ENCODE measurements at places on chromosomes 13 and 19.

GRCh38 chr19:40995355-40995754, 4.3 kb downstream of the CYP2B6 start:
- DNase-seq, result no peak

DNA sequence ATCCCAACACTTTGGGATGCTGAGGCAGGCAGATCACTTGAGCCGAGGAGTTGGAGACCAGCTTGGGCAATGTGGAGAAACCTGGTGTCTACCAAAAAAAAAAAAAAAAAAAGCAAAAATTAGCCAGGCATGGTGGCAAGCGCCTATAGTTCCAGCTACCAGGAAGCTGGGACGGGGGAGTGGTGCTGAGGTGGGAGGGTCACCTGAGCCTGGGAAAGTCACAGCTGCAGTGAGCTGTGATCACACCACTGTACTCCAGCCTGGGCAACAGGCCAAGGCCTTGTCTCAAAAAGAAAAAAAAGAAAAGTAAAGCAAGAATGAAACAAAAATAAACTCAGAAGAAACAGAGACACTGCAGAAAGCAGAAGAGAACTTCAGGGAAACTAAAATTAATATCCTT, 31.6 kb downstream of the MTRF1 start:
- peak; percentile 4 for DNase-seq

- DNase-seq, result no peak
These were observed 23.6 kb downstream of the TNFSF11 start for GRCh38 chr13:42597505-42597904.

GRCh38 chr19:38745316-38745715, 1.0 kb upstream of the CAPN12 start:
- no peak for DNase-seq

DNA sequence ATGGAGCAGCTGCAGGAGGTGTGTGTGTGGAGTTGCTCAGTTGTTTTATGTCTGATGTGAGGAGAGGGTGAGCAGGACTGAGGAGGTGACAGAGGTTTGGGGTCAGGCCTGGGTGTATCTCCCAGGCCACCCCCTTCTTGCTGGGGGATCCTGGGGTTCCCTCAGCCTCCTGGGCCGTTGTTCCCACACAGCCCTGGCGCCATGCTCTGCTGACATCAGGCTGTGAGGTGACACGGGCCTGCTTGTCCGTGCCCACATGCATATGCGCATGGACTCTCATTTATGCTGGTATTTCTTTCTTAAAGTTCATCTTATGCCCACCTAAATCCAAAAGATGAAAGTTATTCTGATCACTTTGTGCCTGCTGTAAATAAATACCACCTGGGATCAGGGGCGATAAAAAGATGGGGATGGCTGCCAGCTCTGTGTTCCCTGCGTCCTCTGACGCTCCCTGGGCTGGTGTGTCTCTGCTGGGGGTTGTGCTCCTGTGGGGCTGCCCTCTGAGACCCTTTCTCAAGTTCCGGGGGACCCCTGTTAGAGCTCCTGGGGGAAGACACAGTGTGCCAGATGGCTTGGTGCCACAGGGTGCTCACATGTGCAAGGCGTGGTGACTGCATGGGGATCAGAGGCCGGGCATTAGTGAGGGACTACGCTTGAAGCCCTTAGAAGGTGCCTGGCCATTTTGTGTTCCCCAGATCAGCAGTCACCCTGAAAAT, 12.6 kb downstream of the NAXD start:
- DNase-seq, result no peak

DNA sequence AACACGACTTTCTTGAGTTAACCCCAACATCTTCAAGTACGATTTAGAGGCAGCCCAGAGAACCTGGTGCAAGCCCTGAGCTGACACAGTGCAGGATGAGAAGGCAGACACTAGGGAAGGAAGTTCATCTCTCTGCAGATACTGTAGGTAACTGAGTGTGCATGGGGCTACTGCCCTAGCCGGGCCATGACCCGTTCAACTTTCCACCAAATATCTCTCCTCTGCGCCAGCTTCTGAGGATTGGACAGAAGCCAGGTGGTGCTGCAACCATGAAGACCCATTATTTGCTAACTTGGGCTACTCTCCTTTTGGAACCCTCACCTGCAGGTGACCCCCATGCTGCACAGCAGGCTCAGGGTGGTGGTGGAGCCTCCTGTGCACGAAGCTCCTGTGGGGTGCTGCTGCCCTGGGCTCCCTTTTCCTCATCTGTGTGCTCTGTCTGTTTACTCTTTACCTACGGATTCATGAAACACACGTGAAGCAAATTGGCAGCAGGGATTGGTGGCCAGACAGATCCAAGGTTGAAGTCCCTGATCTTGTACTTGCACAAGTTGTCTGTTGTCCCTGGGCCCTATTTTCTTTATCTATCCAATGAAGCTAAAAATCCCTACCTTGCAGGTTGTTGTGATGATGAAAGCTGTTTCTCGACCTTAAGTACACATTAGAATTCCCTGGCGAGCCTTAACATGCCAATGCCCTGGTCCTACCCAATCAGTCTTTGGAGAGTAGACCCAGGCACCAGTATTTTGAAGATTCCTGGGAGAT, 227.8 kb downstream of the LACC1 start:
- DNase-seq, result no peak

GRCh38 chr19:11063434-11063833, 25.8 kb upstream of the LDLR start:
- DNase-seq, result no peak

All from NCI-H146 (cell line).